Activated T-helper 17 cell treated with anti-CD3 and anti-CD28 coated beads, Interleukin-2, amount 50 U/mL, for 72 hours (primary cell): ENCODE measurements at places on chromosomes 1 and 21. TPM values are rescaled to one million over a fixed set of nuclear protein-coding genes. Genes with fewer than 3 reads are reported as not detected.

CFHR4 gene
- not detected for total RNA-seq

NEXN gene
- total RNA-seq = 0.24 TPM

TRIM67 gene
- not detected for total RNA-seq

CNKSR1 gene
- 4.6 TPM for total RNA-seq

CRNN gene
- not detected for total RNA-seq

DNA sequence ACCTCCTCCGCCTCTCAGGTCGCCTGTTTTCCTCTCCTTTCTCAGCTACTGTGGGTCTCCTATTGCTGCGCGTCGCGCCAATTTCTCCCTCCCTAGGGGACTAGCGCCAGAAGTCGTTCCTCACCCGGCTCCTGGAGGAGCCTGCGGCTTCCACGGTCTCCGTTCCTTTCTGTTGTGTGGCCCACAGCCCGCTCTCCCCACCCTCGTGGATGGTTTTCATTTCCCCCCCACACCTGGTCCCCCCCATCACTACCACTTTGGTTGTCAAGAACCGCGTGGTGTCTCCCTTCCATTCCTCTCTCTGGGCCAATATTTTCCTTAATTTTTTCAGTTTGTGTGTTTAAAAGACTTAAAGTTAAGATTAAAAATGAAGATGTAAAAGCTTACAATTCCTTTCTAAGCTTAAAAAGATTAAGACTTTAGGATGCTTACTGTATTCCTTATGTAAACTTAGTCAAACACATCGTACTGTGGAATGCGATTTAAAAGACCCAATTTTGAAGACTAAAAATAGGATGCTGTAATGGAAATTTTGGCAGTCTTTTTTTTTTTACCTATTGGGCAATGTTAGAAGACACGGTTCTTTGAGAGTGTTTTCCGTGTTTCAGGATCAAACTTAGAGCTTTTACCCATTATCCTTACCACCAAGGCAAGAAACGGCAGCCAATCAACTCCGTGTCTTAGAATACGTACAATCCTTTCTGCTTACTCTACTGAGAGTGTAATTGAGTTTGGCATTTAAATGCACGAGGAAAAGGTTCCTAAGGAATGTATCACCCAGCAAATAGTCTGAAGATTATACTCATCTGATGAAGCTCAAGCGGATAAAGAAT, 773 bp downstream of the CNST start:
- ATAC-seq = no peak

- no peak for ATAC-seq
These were observed 17.0 kb downstream of the PROX1 start for GRCh38 chr1:214004795-214005194.

- ATAC-seq = no peak
These were observed 210.2 kb downstream of the SLC44A5 start for GRCh38 chr1:75400716-75401115.

GRCh38 chr21:38490411-38491020, 7.8 kb downstream of the ERG start:
- ATAC-seq = no peak

DNA sequence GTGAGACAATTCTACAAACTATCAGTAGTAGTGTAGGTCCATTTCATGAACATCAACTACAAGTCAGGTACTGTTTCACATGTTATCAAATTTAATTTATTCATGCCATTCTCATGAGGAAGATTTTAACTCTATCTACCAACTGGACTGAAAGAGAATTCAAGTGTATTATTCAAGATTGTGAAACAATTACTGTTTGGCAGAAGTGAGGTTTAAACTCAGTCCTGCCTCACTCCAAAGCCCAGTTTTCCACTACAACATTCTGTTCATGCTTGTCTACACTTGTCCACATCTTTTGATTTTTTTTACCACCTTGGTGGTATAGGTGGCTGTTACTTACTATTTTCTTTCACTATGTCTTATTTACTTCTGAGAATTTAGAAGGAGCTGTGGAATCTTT, 272.9 kb downstream of the TGFB2 start:
- no peak for ATAC-seq

DNA sequence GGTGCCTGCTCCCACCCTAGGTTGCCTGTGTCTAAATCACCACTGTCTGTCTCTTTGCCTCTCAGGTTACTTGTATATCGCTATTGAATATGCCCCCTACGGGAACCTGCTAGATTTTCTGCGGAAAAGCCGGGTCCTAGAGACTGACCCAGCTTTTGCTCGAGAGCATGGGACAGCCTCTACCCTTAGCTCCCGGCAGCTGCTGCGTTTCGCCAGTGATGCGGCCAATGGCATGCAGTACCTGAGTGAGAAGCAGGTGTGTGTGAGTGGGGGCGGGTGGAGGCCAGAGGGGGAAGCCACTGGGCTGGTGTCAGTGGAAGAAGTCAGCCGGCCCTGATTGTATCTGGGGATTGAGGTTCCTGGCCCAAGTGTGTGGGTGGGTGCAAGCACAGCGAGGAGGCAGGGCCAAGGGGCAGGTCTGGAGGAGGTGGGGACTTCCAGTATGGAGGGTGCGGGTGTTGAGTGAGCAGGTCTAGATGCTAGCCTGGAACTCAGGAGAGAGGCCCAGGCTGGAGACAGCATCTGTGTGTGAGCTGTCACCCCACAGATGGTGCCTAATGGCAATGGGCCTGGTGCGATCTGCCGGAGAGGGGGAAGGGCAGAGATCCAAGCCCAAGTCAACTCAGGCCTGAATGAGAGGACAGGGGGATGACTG, 17.2 kb downstream of the TIE1 start:
- ATAC-seq = no peak

- ATAC-seq = no peak
These were observed 83.8 kb downstream of the TMEM53 start for GRCh38 chr1:44590475-44590874.

- ATAC-seq = peak; percentile 58
These were observed 117.7 kb downstream of the SIM2 start for GRCh38 chr21:36816561-36817130.

DNA sequence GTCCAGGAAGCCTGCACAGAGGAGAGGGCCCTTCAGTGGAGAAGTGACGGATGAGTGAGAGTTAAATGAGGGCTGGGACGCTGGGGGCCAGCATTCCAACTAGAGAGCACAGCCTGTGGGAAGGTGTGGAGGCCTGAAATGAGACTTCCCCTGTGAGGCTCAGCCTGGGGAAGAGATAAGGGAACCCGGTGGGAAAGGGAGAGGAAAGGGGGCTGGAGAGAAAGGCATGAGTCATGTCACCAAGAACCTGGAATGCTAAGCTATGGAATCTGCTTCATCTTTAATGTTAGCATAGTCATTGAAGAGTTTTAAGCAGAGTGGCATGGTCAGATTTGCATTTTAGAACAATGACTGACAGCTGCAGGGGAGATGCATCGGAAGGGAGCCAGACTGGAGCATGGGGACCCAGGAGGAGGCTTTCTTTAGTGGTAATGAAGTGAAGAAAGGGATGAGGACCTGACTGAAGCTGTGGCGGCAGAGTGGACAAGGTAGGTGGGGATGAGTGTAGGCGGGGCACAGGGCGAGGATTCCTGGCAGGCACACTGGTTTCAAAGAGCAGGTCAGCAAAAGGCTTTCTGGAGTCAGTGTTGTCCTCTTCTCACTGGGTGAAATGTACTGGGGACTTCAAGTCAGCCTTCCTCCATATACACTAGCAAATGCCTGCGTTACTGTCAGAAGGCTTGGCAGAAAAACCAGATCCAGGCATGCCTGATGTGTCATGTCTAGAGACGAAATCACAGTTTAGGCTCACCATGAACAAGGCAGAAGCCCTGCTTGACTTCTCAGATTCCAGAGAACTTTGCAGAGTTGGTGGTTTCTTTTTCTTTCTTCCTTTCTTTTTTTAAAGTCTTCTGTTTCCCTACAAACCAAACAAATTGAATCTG, 8.0 kb downstream of the RGL1 start:
- ATAC-seq = no peak

- no peak for ATAC-seq
These were observed 5.9 kb upstream of the BRWD1 start for GRCh38 chr21:39319251-39319756.

GRCh38 chr21:46002841-46003574, 21.4 kb downstream of the COL6A1 start:
- ATAC-seq = no peak

- ATAC-seq = peak; percentile 53
These were observed 193.1 kb downstream of the ST6GALNAC3 start for GRCh38 chr1:76267631-76268030.

DNA sequence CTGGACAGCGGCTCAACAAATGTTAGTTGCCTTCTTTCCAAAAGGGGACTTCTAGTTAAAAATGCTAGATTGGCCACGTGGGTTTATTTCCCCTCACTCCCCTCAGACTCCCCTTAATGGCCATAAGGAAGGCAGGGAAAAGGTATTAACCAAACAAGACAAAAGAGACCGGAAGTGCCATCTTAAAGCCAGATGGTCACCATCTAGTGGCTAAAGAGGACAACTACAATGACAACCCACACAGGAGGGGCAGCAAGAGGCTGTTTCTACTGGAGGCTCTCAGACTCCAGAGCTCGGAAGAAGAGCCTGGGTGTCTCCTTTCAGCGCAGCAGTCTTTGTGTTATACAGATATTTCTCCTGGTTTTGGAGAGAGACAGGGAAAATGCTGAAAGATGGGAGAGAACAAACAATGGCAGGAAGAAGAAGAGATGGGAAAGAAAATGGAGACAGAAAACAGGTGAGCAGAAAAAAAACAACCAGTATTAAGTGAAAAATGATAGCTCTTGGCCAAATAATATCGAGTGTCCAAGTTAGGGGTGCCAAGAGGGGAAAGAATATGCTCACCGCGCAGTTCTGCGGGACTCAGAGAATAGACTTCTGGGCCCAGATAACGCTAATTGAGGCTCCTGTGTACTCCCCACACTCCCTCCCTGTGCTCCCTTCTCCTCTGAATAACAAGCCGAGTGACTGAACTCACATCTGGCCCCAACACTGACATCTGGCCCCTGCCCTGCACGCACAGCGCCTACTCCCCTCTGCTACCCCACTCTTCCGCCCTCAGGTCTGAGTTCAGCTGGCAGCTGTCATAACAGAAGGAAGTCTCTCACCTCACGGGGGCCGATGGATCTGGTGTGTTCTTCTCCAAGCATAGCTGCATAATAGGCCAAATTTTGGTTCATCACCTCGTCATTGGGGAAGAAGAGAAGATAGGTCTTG, 9.6 kb downstream of the P3H1 start:
- peak; percentile 66 for ATAC-seq

GRCh38 chr1:209072481-209072880, 511.0 kb upstream of the CAMK1G start:
- no peak for ATAC-seq

- no peak for ATAC-seq
These were observed 598.5 kb upstream of the ADAMTS5 start for GRCh38 chr21:27565364-27565763.

DNA sequence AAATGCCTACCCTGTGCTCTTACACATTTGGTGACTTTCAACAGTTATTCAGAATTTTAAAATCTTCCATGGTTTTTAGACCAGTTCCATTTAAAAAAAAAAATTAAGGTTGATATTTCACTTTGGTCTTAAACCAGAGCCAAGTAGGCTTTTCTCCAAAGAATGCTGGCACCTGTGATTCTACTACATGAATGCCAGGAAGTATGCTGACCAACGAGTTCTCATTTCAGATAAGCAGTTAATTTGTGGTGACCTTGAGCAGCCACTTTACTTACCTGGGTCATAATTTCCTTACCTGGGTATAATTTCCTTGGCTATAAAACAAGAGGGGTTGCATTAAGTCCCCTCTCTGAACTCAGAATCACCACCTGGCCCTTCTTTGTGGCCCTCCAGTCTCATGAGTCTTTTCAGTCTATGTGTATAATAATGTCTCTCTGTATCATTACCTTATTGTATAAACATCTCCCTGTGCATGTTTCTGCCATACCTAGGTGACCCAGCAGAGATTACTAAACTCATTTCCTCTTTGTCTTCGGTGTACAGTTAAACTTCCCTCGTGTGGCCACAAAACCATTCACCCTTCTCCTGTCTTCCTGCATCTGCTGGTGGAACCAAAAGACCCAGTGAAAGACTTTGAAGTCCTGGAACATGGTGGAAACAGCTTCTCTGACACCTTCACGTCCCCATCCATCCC, 139.1 kb upstream of the DPT start:
- ATAC-seq = no peak

GRCh38 chr21:46094401-46095082, 3.4 kb upstream of the COL6A2 start:
- no peak for ATAC-seq
